ENCODE measurements at places on chromosomes 7 and 10. TPM values are rescaled to one million over a fixed set of nuclear protein-coding genes. Genes with fewer than 3 reads are reported as not detected.

Gene HOXA9
- 0.48 TPM for polyA plus RNA-seq

Gene KLHL7
- polyA plus RNA-seq: 44.1 TPM

Gene SPDYE9
- polyA plus RNA-seq: 2.2 TPM

Gene ATOH7
- 0.28 TPM for polyA plus RNA-seq

Gene ANXA8
- 2.2 TPM for polyA plus RNA-seq

Gene HOXA2
- 17.3 TPM for polyA plus RNA-seq

Gene MMD2
- not detected for polyA plus RNA-seq

Gene CYP17A1
- polyA plus RNA-seq: 2.1 TPM

Gene NPFFR1
- polyA plus RNA-seq: 0.37 TPM

Gene TBRG4
- polyA plus RNA-seq: 46.4 TPM

Gene SLC39A12
- 0.10 TPM for polyA plus RNA-seq

Gene GAD2
- polyA plus RNA-seq: 0.03 TPM

Gene GRID1
- 0.87 TPM for polyA plus RNA-seq

Gene ASB4
- polyA plus RNA-seq: 0.60 TPM

Gene GIMAP1
- 5.7 TPM for polyA plus RNA-seq

Gene C10orf95
- 1.3 TPM for polyA plus RNA-seq

Gene CHST3
- polyA plus RNA-seq: 12.8 TPM

Gene TWIST1
- 0.59 TPM for polyA plus RNA-seq

Gene SMARCD3
- polyA plus RNA-seq: 130 TPM

Gene TMEM273
- polyA plus RNA-seq: 6.2 TPM

Gene TMEM178B
- polyA plus RNA-seq: 3.5 TPM

Gene PRKCQ
- polyA plus RNA-seq: 6.5 TPM

Gene TMEM196
- polyA plus RNA-seq: 0.09 TPM
